ENCODE measurements at places on chromosomes 3 and 15.

DNA sequence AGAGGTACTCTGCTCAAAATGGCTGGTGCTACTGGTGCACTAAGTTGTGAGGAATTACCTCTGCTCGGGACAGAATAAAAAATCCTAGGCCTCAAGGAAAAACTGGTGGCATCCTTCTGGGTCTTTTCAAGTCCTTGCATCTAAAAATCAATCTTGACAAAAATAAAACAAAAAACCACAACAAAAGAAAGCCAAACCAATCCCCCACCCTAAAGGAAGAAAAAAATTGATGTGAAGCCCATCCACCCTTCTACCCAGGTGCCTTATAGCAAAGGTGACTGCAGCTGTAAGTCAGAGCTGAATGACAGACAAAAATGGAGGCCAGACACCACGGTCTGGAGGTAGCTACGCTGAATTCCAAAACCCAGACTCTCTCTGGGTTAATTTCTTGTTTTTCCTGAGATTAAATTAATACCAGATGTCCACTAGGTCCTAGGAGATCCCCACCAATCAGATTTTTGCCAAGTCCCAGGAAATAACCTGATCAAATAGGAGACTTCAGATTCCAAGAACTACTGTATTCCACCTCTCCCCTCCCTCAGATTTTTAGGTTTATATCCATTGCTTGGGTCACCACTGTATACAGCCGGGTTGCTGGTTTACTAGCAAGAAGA lies 33.5 kb downstream of the ABCC5 start:
- DNase-seq = no peak

GRCh38 chr3:99516936-99517335 lies 121.5 kb upstream of the COL8A1 start:
- DNase-seq = no peak

DNA sequence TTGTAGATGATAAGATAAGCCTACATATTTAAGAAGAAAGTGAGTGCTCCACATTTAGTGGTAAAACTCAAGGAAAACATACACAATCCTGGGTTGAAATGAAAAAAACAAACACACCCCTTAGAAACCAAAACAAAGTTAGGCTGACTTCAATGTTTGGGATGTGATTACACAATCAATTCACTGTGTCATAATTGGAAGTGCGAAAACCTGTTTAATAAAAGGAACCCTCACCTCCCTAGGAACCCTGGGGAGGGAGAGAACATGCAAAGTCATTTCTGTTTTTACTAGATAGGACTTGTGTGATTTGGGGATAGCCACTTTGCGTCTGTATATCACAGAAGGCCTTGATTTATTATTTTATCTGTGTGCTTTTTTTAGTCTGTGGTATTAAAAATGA lies 275.0 kb downstream of the NFKBIZ start:
- DNase-seq = no peak

DNA sequence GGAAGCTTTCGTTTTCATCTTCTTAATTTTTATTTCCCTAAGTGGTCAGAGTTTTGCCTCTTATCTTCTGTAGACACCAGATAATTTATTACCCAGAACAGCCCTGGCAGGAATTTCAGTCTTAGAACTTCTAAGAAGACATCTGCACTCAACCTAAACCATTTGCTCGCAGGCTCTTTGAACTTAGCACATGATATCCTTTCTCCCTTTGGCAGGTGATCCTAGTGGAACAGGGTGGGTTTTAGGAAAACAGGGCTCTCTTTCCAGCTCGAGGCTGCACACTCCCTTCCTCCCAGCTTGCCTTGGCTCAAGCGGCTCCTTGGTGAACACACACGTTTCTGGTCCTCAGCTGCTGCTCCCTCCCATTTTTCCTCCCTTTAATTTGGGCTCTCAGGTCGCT lies 116.5 kb downstream of the THSD4 start:
- no peak for DNase-seq

GRCh38 chr3:176561826-176562225 lies 635.5 kb downstream of the TBL1XR1 start:
- DNase-seq = no peak
